Progenitor cell of endocrine pancreas (in vitro differentiated cells): ENCODE measurements at places on chromosomes 3 and 15.

GRCh38 chr15:69661871-69662644 is 209.4 kb downstream of the RPLP1 start:
- no peak for DNase-seq

DNA sequence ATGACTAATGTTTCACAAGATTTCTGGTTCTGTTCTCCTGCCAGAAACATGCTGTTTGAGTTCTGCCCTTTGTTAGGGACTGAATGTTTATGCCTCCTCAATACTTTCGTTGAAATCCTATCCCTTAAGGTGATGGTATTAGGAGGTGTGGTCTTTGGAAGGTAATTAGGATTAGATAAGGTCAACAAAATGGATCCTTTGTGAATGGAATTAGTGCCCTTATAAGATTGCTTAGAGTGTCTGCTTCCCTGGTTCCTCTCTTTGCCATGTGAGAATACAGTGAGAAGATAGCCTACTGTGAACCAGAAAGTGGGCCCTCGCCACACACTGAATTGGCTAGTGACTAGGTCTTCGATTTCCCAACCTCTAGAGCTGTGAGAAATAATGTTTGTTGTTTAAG is 621.4 kb upstream of the ALCAM start:
- no peak for DNase-seq

DNA sequence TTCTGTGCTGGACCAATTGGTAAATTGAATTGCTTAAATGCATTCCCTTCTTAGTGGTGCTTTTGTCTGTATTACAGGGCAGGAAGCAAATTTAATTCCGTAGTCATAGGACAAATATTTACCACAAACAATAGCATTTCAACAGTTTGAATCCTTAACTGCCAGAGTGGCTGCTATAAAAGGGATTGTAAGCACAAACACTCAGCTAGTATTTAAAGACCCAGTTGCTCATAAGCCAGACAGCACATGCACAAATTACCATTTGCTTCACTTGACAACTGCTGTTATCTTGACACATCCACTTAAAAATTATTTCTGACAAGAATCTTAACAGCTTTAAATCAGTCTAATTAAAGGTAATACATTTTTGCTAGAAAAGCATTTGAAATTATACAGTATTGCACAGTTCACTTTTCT is 490.2 kb upstream of the ADAMTS9 start:
- DNase-seq, result no peak

DNA sequence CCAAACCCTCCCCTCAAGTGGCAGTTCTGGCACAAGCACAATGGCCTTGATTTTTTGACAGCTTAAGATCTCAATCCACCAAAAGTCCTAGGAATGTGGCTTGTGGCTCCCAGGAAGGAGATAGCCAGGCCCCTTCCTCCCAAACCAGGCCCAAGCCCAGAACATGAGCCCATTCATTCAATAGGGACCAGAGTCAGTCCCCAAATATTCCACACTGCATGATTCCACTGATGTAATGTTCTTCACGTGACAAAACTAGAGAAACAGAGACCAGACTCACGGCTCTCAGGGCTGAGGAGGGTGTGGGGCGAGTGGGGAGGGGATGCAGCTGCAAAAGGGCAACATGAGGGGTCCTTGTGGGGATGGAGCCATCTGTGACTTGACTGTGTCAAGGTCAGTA is 25.5 kb downstream of the ABTB1 start:
- DNase-seq, result no peak

- no peak for DNase-seq
Observed at GRCh38 chr3:145246291-145246690, 914.7 kb downstream of the PLOD2 start.

DNA sequence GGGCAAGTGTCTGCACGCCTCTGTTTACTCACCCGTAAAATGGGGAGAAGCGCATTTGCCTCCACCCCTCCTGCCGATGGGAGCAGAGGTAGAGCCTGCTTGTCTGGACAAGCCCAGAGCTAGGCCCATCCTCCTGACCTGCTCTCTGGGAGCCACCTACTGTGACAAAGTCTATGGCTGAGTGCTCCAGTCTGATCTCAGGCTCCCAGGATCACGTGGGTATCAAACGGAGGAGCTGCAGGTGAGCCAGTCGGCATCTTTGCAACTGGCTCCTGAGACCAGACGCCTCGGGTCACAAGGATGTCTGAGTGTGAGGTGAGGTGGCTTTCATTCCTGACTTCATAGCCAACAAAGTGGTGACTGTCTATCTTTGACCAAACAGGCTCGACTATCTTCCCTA is 2.1 kb upstream of the ALDH1A3 start:
- no peak for DNase-seq

- DNase-seq, result no peak
Observed at GRCh38 chr3:178297199-178297598, 239.0 kb upstream of the KCNMB2 start.
